G401 (cell line): ENCODE measurements at places on chromosomes 11 and 22. TPM values are rescaled to one million over a fixed set of nuclear protein-coding genes. Genes with fewer than 3 reads are reported as not detected.
A peak's percentile ranks its signal among the peaks of the same experiment; 100 is the strongest.

DNA sequence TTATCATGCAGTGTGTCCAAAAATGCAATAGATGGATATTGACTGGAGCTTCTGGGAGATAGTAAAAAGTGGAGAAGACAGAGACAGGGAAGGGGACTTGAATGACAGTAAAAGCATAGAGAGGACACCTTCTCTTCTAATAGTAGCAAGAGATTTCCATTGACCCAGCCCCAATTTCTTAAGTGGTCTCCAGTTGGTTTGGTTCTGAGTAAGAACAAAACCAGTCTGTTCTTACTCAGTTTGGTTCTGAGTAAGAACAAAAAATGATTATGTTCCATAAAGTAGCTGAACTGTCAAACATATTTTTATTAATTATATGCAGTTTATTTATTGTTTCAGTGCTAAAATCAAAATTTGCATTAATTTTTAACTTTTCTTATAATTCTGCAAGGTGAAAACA is 316.8 kb upstream of the MPPED2 start:
- no peak for DNase-seq

OR56A1 gene
- not detected in 2 replicates for total RNA-seq

- DNase-seq, result no peak
Measured at GRCh38 chr22:23012081-23012622, 58.2 kb upstream of the GNAZ start.

DNA sequence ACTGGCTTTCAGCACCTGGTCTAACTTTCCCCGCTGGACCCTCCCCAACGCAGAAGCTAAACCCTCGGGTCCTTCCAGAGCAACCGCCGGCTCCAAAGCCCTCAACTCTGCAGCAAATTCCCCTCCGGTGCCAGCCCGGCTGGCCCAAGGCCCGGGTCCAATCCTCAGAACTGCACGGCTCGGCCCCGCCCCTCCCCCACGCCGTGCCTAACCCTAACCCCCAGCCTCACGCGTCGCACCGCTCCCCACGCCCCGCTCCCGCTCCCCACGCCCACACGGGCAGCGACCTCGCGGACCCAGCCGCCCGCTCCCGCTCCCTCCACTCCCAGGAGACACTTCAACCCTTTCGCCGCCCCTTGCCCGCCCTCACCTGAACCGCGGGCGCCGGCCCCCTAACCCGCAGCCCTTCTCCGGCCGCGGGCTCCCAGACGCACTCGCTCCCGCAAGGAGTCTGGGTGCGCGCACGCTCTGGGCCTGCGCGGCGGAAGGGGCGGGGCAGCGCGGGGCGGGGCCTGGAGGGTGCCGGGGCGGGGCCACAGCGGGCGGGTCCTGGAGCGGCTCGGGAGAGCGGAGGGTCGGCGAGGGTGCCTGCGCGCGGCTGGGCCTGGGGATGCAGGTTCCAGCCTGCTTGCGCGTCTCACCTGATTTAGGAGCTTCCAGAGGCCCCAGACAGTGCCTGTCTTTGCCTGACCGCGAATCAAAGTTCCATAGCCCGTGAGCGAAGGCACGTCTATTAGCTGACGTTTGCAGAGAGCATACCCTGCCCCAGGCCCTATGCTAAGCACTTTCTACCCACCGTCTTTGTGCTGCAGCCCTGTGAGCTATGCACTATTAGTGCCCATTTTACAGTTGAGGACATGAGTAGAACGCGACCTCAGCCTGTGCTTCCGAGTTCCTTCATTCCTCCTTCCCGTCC is at the start of gene NFRKB:
Gene NFRKB, minus strand, starts transcription at position 453 of the 916 bp plus-strand sequence. CDS start 2,729 bp downstream, outside the sequence.
- DNase-seq, result peak; percentile 81

RTCB gene
- total RNA-seq, result 181 and 217 TPM in 2 replicates

DNA sequence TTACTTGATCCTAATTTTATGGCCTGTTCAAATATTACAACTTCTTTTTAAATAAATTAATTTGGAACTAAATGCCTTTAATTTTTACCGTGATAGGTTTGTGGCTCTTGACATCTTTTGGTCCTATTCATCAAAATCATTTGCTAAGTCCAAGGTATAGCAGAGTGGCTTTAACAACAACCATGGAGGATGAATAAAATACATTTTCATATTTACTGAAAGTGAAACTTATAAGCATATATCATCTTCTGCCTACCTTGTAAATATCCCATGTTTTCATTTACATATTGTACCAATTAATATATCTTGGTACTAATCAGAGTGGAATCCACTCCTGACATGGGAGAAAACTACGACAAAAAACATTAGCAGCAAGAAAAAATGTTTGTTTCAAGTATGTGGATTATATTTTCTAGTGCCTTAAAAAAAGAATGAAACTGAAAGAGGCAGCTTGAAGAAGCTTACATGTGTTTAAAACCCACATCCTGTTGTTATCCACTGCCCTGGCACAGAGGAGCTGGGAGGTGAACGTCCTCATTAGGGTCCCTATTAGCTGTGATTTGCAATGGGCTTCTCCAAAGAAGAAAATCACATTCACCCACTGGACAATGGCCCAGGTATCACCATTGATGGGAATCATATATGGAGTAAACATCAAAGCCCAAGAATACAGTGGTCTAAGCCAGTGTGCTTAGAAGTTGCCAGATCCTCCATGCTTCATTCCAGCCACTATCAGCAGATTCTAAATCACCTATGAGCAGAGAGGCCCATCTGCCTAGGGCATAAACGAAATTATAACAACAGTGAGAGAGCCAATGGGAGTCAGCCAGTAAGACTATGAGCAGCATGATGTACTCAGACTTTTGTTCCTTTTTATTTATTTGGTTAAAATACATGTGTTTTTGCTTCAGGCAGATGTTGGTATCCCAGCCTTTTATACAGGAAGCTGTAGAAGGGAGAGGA is 84.7 kb downstream of the MAML2 start:
- no peak for DNase-seq

MEI1 gene
- not detected in 2 replicates for total RNA-seq
